ENCODE measurements at places on chromosomes 5 and 9. TPM values are rescaled to one million over a fixed set of nuclear protein-coding genes. Genes with fewer than 3 reads are reported as not detected.

DNA sequence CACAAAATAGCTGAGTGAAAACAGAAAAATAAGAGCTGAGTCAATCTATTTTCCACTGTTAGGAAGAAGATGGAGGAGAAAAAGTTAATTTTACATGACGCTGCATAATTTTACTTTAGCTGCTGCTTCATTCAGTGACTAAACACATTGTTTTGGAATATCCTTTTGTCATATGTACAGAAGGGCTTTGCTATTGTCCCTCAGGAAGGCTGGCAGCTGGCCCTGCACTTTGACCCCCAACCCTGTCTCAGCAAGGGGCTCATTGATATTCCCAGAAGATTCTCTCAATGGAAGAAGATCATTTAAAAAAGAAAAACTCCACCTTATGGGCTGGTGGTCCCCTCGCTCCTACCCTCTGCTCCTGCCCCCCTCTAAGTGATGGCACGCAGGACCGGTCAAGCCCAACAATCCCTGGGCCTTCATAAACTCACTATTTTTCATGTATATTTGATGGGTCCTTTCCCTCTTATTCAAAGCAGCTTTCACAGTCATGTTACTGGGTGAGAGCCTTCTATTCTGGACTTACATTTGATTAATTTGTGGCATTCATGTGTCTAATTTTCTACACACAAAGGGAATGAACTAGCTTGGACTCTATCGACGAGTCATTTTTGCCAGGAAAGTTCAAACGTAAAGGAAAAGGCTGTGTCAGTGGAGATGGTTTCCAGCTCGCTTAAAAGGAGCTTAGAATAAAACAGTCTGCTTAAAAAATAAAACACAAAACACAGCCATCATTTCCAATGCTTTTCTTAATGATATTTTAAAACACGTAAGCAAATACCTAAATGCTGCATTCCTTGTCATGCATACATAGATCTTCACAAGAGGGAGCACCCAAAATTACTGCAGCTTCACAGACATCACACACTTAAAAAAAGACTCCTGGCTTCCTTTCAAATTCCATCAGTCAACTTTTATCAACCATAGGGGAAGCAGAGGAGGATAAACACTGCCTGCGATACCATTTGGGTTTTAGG is 104.7 kb downstream of the EFNA5 start:
- DNase-seq, result no peak

Gene ELOVL7
- 5.6 TPM for total RNA-seq

DNA sequence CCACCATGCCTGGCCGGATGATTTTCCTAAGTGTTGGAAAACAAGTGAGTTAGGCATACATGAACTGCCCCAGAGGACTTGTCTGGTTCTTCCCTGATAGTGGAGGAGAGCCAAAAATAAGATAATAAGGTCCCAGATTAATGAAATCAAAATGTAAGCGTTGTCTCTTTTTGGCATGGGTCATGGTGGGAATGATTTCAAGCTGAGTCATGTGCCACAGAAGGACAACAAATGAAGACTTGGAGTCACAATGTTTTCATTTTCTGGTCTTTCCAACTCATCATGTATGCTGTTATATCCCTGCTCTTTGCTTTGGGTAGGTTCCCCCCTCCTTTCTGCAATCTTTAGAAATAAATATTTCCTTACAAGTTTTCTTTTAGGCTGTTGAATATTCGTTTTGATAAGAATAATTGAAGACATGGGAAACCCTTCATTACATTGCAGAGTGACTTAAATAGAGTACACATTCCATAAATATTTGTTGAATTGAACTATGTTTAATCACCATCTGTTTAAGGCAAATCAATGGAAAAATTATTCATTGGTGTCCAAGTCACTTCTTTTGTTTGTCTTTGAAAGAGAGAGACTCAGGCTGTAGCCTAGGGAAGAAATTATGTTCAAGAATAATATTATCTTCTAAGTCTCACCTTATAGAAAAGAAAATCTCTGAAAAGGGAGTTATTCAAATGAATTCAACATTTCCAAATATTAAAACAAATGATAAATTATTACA is 196.3 kb downstream of the CSNK1G3 start:
- DNase-seq, result no peak

- DNase-seq, result no peak
Measured at GRCh38 chr9:133004999-133005760, 25.6 kb upstream of the GTF3C5 start.

- DNase-seq, result no peak
Measured at GRCh38 chr5:154818471-154819116, 31.8 kb downstream of the FAXDC2 start.

Gene ANKRD34B
- 0.10 TPM for total RNA-seq

DNA sequence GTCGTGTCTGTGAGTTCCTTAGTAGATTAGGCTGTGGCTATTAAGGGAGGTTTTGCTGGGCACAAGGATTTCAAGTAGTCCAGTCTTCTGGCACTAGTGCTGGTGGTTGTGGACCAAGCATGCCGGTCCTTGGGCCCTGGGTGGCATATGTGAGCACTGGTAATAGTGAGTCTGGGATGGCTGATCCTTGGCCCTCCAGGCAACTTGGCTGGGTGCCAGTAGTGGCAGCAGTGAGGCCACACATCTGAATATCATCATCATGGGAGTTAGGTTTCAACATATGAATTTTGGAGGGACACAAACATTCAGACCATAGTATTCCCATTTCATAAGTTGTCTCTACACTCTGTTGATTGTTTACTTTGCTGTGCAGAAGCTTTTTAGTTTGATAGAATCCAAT is 25.3 kb upstream of the APBA1 start:
- no peak for DNase-seq

DNA sequence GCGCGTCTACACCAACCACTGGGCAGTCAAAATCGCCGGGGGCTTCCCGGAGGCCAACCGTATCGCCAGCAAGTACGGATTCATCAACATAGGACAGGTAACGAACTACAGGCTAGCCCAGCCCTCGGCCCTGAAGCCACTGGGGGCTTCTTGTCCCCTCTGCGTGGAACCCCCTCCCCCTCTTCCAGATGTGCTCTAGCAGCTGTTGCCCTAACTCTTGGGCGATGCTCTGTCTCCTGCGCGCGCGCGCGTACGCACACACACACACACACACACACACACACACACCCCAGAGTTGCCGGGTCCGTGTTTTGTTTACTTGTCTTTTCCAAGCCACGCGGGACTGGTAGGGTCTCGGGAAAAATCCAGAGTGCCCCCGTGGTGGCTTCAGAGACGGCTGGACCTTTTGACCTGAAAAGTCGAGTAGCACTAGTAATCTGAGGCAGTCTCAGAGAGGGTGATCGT is 836 bp downstream of the PCSK5 start:
- no peak for DNase-seq

DNA sequence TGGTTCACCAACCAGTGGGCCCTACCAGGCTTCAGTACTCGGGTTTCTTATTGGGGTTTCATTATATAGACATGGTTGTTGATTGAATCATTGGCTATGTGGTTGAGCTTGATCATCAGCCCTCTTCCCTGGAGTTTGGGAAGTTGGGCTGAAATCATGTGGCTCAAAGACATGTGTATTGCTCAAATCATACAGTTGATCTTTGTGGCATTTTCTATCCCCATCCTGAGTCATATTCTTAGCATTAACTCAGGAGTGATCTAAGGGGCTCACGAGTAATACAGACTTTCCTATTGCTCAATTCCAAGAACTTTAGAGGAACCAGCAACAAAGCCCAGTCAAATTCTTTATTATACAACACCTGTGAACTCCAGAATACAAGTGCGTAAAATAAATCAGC is 66.2 kb downstream of the SMC5 start:
- DNase-seq, result no peak

DNA sequence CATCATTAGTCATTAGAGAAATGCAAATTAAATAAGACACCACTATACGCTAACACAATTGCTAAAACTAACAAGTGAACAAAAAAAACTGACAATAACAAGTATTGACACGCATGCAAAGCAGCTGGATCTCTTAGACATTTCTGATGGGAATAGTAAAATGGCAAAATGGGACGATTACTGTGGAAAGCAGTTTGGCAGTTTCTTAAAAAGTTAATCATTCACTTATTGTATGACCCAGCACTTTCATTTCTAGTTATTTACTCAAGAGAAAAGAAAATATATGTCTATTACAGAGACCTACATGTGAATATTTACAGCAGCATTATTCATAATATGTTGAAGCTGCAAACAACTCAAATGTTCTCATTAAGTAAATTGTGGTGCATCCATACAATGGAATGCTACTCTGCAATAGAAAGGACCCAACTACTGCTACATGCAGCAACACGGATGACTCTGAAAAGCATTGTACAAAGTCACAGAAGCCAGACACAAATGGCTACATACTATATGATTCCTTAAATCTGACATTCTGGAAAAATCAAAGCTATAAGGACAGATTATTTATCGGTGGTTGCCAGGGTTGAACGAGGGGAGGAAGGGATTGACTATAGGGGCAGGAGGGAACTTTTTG is 96.8 kb upstream of the ITGA2 start:
- DNase-seq, result no peak

Gene WNK2
- 1.1 TPM for total RNA-seq

- no peak for DNase-seq
Measured at GRCh38 chr9:136316896-136317676, 10.3 kb upstream of the GPSM1 start.

Gene ENTPD2
- total RNA-seq, result not detected

GRCh38 chr5:151251001-151251551 is 1.9 kb upstream of the GM2A start:
- no peak for DNase-seq

GRCh38 chr5:145466533-145466932 is 368.6 kb downstream of the PRELID2 start:
- DNase-seq, result no peak

GRCh38 chr9:111621895-111622480 is 9.1 kb upstream of the DNAJC25 start:
- DNase-seq, result no peak

GRCh38 chr9:127961613-127962155 is 19.1 kb downstream of the EEIG1 start:
- no peak for DNase-seq

Gene C9orf43
- total RNA-seq, result 0.45 TPM

- no peak for DNase-seq
Measured at GRCh38 chr5:140767444-140767843, 18.5 kb upstream of the PCDHA1 start.

- DNase-seq, result no peak
Measured at GRCh38 chr9:114570742-114571141, 16.8 kb upstream of the ATP6V1G1 start.
